Stimulated activated CD4-positive, alpha-beta T cell treated with anti-CD3 and anti-CD28 coated beads, Interleukin-1b, Interleukin-23, amount 100 ng/mL, for 4 hours (primary cell): ENCODE measurements at places on chromosomes 12 and 14.

DNA sequence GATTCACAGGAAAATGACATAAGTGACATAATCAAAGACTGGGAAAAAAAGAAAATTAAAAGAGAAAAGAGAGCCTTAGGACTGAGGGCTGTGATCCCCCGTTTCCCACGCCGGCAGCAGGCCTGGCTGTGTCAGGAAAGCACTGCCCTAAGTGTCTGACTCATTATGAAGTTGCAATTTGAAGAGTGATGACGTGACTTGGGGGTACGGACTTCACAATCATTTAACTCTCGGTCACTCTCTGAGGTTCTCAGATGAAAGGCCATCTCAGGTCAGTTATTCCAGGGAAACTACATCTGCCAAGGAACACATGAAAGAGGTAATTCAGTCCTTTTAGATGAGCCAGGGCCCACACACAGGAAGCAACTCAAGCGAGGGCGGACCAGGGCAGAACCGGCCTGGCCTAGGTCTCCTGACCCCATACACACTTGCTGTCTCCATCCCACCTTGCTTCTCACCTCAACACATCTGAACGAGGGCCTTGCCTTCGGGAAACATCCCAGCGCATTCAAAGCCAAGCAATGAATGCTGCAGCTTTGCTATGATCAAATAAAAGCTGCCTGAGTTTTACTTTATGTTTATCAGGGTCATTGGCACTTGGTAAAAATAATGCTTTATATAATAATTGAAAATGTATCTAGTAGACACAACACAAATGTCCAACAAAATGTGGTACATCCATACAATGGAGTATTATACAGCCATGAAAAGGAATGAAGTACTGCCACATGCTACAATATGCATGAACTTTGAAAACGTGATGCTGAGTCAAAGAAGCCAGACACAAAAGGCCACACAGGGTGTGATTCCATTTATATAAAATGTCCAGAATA, 2.7 kb downstream of the SSH1 start:
- DNase-seq = no peak

DNA sequence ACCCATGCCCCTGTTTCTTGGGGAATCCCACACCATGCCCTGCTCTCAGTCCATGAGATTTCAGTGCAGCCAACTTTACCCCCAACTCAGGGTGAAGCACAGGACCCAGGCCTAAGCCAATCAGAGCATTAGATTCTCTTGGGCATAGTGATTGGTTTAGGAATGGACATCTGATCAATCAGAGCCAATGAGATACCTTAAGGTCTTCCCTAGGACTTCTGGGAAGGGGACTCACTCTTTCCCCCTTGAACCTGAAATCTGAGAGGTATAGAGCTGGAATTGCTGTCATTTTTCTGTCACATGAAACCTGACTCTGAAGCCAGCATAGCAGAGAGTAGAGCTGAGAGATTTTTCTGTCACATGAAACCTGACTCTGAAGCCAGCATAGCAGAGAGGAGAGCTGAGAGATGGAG, 127.1 kb downstream of the ZFP36L1 start:
- DNase-seq = no peak

DNA sequence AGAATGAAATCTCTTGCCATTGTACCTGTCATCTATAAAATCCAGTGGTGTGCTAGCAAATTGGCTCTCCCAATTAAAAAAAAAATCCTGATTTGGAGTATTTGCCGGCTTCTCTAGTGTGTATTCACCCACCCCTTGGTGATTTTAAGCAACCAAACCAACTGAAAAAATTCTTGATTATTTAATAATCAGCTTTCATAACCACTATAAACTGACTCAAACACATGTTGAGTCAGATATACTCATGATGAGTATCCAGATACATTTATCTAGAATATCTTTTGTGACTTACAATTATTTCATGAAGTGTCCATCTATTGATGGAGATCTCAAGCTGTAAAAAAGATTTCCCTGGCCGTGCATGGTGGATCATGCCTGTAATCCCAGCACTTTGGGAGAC, 205.4 kb downstream of the RASSF9 start:
- DNase-seq = no peak

DNA sequence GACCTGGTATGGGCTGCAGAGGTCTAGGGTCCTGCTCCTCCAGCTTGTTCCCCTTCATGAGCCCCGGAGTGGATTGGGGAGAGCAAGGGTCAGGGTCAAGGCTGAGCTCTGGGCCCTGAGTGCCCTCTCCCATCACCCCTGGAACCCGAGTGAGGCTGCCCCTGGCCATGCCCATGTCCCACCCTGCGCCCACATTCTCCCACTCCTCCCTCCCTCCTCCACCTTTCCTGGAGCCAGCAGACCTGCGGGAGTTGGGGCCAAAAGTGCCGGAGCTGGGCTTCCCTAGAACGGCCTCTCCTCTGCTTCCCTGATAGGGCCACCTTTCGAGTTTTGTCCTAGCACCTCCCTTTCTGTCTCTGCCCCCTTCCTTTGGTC, 590 bp downstream of the SCNN1A start:
- no peak for DNase-seq

DNA sequence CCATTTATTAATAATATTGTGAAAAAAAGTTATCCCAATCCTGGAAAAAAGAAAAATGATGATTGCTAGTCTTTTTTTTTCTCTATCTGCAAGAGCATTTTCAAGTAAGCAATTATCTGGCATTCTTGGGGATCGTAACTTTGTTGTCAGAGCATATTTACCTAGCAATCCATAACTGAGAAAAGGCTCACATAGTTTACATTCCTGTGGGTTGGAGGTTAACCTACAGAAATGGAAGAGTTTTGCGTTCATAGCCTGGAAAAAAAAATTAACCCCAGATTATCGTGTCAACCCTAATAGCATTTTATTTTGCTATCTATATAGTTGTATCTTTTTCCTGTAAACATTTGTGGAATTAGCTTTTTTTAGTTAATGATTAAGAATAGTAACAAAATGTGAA, 292.3 kb downstream of the DAD1 start:
- DNase-seq = no peak

DNA sequence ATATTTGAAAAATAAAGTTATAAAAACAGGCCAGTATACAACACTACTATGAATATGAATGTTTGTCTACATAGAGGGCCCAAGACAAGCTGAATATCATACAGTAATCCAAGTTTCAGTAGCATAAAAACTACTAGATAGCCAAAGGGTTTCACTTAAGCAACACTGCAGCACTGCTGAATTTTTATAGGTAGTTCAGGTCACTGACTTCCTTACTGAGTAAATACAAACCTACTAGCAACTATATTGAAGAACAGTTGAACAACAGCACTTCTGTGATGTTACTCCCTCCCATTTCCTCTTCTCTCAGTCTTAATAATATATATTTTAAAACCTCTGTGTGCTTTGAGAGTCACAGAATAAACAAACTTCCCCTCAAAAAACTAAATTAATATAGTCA, 42.7 kb downstream of the GTF2A1 start:
- DNase-seq = no peak

DNA sequence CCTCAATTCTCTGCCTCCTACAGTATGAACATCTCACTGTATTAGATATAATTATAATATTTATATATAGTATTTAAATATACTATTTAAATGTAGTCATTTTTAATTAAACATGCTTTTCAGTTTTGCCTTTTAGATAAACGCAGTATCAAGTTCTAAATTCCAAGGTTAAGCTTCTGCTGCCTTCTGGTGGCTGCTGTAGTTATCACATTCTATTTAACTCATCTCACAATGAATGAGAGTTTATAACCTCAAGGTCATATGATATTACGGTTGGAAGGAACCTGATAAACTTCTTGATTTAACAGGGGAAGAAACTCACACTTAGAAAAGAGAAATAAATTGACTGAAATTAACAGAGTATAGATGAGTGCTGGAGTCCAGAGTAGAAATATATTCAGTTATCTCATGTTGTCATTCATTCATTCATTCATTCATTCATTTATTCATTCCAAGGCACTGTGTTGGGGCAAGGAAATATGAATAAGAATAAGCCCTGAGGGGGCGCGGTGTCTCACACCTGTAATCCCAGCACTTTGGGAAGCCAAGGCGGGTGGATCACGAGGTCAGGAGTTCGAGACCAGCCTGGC, 31.9 kb downstream of the GUCY2C start:
- peak; percentile 25 for DNase-seq

DNA sequence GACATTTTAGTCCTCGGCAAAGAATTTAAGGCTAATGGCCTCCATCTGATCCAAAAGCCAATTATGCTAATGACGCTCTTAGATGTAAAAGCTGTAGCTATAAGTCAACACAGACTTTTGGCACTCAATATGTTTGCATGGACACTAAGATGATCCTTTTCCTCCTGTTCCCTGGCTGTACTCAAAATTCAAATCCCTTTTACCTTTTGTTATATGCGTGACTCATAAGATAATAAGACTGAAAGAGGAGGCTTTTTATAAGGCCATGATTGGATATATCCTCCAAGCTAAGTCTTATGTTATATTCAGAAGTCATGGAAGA, 89.8 kb downstream of the PDZRN4 start:
- no peak for DNase-seq

GRCh38 chr14:95157048-95157326, 342 bp downstream of the DICER1 start:
- no peak for DNase-seq

- no peak for DNase-seq
Observed at GRCh38 chr12:6199531-6200255, 507 bp upstream of the CD9 start.

DNA sequence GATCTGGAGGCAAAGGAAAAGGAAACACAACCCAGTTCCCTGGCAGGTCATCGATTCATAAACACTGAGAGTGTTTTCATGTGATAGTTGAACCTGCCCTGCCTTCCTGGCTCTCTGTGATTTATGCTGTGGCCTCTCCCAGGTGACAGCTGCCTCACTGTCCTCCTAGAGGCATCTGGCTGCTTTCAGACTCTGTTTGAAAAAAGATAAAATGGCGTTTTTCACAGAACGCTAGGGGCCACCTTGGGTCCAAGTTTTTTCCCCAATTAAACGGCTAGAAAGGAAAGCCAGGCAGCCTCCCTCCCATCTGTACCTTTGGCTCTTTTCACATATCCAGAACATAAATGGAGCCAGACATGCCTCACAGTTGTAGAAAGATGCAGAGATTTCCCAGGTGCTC, 252.6 kb upstream of the CCDC196 start:
- DNase-seq = no peak

DNA sequence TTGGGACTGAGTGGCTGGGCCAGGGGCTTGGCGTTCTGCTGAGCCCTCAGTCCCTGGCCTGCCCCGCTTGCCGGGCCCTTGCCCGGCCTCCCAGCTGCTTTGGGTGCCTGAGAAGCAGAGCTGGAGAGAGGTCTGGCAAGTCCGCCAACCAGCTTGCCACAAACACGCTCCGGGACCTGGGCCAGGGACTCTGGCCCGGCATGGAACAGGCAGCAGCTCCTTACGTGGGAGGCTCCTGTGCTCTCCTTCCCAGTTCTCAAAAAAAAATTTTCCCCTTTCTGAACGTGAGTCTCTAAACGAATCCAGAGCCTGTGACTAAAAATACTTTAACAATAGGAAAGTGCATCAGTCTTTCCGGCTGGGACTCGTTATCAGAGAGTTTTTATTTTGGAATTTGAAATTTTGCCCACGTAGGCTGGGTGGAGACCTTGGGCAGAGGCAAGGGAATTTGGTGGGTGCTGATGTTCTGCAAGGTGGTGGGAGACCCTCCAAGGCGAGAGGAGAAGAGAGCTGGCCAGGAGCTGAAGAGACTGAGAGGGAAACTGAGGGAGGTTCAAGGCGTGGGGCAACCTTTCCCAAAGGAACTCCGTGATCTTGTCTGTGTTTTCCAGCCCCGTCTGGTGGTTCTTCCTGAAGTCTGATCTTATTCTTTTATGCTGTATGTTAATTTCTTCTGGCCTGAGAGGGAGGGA, 6.8 kb upstream of the NR4A1 start:
- no peak for DNase-seq

GRCh38 chr12:53061404-53062010, 11.6 kb downstream of the TNS2 start:
- no peak for DNase-seq

DNA sequence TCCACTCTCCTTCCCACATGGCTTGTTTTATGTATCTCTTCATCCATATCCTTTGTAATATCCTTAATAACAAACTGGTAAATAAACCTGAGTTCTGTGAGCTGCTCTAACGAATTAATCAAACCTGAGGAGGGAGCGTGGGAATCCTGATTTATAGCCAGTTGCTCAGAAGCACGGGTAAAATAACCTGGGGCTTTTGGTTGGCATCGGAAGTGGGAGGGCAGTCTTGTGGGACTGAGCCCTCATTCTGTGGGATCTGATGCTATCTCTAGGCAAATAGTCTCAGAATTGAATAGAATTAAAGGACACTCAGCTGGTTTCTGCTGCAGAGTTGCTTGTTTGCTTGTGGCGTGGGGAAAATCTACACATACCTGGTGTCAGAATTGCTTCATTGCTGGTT, 17.5 kb upstream of the LDHB start:
- DNase-seq = no peak

DNA sequence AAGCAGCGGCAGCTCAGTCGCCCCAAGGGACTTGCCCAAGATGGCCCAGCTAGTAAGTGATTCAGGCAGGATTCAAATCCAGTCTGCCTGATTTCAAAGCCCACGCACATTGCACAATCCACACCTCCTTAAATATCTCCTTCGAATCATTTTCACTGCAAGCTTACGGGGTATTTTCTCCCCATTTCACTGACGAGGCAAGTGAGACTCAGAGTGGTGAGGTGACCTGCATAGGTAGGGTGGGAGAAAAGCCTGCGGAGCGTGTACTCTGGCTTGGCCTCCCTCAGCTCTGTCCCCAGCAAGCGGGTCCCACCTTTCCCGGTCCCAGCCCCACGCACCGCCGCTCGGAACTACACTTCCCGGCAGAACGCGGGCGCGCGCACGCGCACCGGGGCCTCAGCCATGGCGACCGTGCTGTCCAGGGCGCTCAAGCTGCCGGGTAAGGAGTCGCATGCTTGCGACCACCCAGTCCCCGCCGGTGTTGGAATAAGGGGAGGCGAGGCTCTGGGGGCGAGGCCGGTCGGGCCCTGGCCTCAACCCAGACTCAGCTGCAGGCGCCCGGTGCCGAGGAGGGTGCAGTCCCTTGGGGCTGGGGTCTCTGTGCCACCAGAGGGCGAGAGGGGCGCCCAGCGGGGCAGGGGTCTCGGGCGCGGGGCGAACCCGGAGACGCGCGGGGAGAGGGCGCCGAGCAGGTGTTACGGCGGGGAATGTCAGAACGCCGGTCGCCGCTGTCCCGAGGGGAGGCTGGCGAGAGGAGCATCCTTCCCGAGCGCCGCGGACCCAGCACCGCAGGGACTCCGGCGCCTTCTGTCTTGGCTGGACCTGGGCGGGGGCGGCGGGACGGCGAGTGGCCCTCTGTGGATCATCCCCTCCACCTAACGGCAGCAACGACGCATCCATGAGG, at the start of gene FAM234B:
TSS of gene FAM234B (plus strand) at position 380 of the 904 bp plus-strand sequence. CDS start at position 403, 23 bp downstream.
- DNase-seq = peak; percentile 61

GRCh38 chr12:108642269-108642870, 8.7 kb upstream of the SELPLG start:
- DNase-seq = no peak

GRCh38 chr12:28998662-28999120, 150.4 kb upstream of the FAR2 start:
- no peak for DNase-seq
